ENCODE measurements at places on chromosomes 11 and 22.

DNA sequence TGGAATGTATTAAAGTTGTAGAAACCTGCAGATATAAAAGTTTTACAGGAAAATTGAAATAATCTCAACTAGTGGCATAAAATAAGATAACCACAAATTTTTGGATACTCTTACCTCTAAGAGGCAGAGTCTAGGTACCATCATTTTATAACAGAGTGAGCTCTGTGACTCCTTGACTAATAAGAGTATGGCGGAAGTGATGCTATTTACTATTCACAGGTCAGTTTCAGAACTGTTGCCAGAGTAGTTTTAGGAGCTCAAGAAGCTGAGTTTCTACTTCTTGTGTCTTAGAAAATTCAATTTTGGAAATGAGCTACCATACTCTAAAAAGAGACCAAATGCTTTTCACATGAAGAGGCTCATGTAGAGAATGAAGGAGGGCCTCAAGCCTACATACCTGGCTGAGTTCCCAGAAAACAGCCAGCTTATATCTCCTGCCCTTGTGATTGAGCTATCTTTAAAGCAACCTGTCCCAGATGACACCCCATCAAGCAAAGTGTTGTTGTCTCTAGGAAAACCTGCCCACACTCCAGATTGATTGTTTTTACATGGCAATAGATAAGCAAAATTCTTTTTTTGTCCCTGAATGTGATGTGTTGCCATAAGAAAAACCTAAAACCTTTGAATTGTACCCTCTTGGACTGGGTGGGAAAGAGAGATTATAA, 712.8 kb upstream of the CNTN5 start:
- DNase-seq: no peak
- no peaks in the 10 kb centered on the region for H3K4me1 ChIP-seq
- H3K27me3 ChIP-seq: no peaks in the 10 kb centered on the region

DNA sequence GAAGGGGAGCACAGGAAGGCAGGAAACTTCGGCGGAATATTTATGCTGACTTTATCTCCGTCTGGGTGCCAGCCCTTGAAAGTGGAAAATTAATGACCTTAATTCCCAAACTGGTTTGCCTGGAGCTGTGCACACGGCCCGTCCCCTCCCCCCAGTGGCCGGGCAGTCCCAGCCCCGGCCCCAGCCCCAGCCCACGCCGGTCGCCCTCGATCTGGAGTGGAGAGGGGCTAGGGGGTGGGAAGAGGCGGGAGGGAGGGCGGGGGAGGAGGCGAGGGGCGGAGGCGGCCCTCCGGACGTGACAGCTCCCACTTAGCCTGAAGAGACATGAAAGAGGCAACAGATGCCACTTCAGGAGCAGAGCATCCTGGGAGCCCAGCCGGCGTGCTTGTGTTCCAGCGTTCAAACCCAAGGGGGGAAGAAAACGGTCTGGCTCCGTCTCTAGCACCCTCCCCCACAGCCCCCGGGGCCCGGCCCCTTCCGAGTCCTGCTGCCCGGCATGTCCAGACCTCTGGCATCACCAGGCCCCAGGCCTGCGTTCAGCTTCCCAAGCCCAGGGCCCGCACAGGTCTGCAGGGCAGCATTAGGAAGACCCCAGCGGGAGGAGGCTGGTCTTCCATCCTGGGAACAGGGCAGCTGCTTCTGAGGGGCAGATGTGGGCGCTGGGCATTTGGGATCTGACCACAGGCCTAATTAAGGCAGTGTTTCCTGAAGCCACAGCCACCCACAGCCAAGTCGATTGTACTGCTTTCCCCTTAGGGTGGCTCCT, 20.0 kb upstream of the LMO1 start:
- peak overlapping the region; percentile 5 for H3K4me3 ChIP-seq
- H3K36me3 ChIP-seq: no peaks in the 10 kb centered on the region
- H3K27ac ChIP-seq: no peak overlapping the region
- H3K4me1 ChIP-seq: no peaks in the 10 kb centered on the region
- DNase-seq: peak; percentile 93
- no peaks in the 10 kb centered on the region for H3K27me3 ChIP-seq

GRCh38 chr11:108224366-108224765, 1.5 kb downstream of the ATM start:
- H3K4me3 ChIP-seq: peak overlapping the region; percentile 97
- no peak for DNase-seq
- H3K36me3 ChIP-seq: peaks cover 21% of the 10 kb centered on the region
- peaks cover 34% of the 10 kb centered on the region for H3K4me1 ChIP-seq
- peak overlapping the region; percentile 85 for H3K27ac ChIP-seq
- H3K27me3 ChIP-seq: no peaks in the 10 kb centered on the region

DNA sequence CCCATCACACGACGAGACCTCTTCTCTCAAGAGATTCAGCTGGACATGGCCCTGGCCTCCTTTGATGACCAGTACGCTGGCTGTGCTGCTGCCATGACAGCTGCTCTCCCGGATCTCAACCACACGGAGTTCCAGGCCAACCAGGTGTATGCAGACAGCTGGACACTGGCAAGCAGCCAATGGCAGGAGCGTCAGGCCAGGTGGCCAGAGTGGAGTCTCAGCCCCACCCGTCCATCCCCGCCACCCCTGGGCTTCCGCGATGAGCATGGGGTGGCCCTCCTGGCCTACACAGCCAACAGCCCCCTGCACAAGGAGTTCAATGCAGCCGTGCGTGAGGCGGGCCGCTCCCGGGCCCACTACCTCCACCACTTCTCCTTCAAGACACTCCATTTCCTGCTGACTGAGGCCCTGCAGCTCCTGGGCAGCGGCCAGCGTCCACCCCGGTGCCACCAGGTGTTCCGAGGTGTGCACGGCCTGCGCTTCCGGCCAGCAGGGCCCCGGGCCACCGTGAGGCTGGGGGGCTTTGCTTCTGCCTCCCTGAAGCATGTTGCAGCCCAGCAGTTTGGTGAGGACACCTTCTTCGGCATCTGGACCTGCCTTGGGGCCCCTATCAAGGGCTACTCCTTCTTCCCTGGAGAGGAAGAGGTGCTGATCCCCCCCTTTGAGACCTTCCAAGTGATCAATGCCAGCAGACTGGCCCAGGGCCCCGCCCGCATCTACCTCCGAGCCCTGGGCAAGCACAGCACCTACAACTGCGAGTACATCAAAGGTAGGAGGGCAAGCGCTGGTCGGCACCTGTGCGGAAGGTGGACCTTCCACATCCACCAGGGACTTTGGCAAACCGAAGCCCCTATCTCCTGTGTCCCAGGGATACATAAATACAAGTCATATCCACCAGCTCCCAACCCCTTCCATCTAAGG, 11.3 kb downstream of the CHRNA10 start:
- H3K27me3 ChIP-seq: no peaks in the 10 kb centered on the region
- H3K4me3 ChIP-seq: no peak overlapping the region
- H3K27ac ChIP-seq: no peak overlapping the region
- no peak for DNase-seq

DNA sequence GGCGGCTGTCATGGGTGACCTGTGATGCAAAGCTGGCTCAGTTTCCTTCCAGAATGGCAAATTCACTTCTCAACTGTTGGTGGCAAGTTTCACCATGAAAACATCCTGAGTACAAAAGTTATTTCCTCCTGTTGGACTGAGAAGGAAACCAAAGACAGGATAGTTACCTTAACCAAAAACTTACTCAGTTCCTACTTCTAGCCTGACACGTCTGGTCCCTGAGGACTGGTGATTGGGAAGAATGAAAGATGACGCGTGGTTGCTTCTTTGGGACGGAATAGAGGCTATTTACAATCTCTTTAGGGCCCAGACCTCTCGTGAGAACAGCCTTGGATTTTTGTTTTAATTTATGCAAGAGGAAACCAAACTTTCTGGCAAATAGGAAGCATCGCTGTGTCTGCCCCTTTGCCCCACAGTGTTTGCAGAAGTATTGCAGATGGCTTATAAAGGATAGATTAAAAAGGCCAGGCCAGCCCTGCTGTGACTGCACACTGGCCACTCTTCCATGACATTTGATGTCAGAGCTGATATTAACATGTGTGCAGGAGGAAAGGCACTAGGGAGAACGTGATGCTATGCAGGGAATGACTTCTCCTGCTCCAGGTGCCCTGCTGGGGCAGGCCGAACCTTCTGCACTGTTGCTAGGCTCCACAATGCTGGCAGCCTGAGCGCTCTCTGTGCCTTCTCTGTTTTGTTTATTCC, 7.6 kb downstream of the VPS26B start:
- peak overlapping the region; percentile 15 for H3K27ac ChIP-seq
- peaks cover 6% of the 10 kb centered on the region for H3K4me1 ChIP-seq
- no peaks in the 10 kb centered on the region for H3K27me3 ChIP-seq
- peak; percentile 68 for DNase-seq

GRCh38 chr11:27949951-27950738, 157.8 kb downstream of the KIF18A start:
- H3K36me3 ChIP-seq: no peaks in the 10 kb centered on the region
- H3K4me1 ChIP-seq: no peaks in the 10 kb centered on the region
- H3K27me3 ChIP-seq: no peaks in the 10 kb centered on the region

DNA sequence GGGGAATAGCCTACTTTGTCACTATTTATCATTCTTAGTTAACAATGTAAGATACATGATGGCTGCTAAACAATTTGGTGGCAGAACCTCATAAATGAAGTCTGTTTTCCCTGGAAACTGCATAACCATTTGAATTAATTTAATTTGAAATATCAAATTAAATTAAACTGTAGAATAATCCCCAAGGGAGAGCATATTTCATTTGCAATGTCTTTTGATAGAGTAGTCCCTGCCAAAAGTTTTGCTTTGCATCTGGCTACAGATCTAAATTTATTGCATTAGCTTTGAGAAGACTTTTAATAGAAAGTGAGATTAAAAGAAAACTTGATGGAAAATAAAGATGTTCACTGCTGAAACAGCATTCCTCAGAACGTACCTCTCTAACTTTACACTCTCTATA, 246.6 kb downstream of the KIRREL3 start:
- H3K4me3 ChIP-seq: no peak overlapping the region
- no peak overlapping the region for H3K27ac ChIP-seq
- no peaks in the 10 kb centered on the region for H3K36me3 ChIP-seq

GRCh38 chr22:35140879-35141745, 75.2 kb downstream of the ISX start:
- DNase-seq: peak; percentile 23
- H3K4me1 ChIP-seq: no peaks in the 10 kb centered on the region
- H3K36me3 ChIP-seq: no peaks in the 10 kb centered on the region
- H3K27ac ChIP-seq: no peak overlapping the region
- no peak overlapping the region for H3K4me3 ChIP-seq

GRCh38 chr11:12717851-12718291, 43.6 kb downstream of the TEAD1 start:
- no peak overlapping the region for H3K27ac ChIP-seq
- H3K4me1 ChIP-seq: peaks cover 56% of the 10 kb centered on the region
- no peaks in the 10 kb centered on the region for H3K27me3 ChIP-seq
- DNase-seq: no peak
- no peaks in the 10 kb centered on the region for H3K36me3 ChIP-seq

DNA sequence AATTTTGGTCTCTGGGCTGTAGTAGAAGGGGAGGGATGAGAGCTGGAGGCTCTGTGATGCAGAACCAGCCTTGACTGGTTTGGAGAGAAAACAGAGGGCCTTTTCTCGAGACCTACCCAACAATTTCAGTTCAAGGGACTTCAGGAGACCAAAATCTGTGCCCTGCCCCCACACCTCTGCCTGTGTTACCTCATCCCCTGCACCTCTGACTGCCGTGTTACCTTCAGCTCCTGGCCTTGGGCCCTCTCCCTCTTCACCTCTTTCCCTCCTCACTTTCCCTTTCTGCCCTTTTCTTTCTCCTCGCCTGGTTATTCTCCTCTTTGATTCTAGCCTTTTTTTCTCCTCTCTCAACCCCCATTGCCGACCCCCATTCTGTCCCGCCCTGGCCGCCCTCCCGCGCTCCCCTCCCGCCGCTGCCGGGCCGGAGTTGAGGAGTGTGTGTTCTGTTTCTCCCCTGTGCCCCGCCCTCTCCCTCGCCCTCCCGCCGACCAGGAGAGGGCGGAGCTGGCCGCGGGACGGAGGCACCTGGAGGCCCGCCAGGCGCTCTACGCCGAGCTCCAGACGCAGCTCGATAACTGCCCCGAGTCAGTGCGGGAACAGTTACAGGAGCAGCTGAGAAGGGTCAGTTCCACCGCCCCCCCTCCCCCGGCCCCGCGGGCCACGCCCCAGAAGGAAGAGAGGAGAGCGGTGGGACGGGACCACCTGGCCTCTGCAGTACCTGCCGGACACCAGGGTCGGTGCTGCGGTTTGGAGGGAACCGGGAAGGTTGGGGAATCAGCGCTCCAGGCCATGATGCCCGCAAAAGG, 27.2 kb downstream of the PHLDB1 start:
- H3K27me3 ChIP-seq: no peaks in the 10 kb centered on the region
- peaks cover 5% of the 10 kb centered on the region for H3K4me1 ChIP-seq
- DNase-seq: peak; percentile 69
- H3K27ac ChIP-seq: no peak overlapping the region
- H3K36me3 ChIP-seq: peaks cover 49% of the 10 kb centered on the region
- no peak overlapping the region for H3K4me3 ChIP-seq

DNA sequence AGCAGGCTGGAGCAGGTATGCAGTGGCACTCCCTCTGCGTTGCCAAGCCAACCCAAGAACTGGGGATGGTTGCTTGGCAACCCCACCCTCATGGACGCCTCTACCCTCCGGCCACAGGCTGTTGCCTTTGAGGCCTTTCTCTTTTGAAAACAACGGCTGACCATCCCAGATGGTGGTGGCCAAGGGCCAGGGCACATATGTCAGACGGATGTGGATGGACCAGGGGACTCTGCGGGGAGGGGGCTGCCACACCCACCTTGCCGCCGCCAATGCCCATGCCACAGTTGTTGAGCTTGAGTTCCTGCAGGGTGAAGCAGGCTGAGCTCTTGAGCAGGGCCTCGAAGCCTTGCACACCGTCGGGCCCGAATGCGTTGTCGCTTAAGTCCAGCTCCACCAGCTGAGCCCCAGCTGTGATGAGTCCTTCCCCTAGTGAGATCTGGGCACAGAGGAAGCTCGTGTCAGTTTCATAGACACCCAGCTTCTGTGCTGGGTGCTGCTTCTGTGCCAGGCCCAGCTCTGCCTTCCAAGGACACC, 21.5 kb downstream of the RANGAP1 start:
- no peaks in the 10 kb centered on the region for H3K4me1 ChIP-seq
- DNase-seq: no peak
- H3K36me3 ChIP-seq: peaks cover 3% of the 10 kb centered on the region

GRCh38 chr11:68010090-68011041, at the start of gene ALDH3B1:
ALDH3B1 (plus strand) TSS chr11:68010327; CDS start chr11:68015298, 4,971 bp downstream.
- no peaks in the 10 kb centered on the region for H3K27me3 ChIP-seq
- peak within 1 kb of the TSS; percentile 18 for H3K4me3 ChIP-seq
- DNase-seq: peak; percentile 52
- no peaks in the 10 kb centered on the region for H3K36me3 ChIP-seq
- H3K4me1 ChIP-seq: peaks cover 44% of the 10 kb centered on the region
- peak within 1 kb of the TSS; percentile 96 for H3K27ac ChIP-seq

DNA sequence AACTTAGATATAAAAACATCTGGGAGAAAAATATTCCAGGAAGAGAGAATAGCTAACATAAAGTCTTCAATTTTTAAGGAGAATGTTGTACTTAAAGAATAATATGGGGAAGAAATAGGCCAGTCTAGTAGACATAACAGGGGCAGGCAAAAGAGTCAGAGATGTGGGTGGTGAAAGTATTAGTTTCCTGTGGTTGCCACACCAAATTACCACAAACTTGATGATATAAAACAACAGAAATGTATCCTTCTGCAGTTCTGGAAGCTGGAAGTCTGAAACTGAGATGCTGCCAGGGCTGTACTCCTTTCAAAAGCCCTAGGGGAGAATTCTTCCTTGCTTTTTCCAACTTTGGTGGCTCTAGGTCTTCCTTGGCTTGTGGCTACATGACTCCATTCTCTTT, 1309.7 kb downstream of the LRRC4C start:
- no peak overlapping the region for H3K4me3 ChIP-seq
- no peaks in the 10 kb centered on the region for H3K36me3 ChIP-seq
- H3K27me3 ChIP-seq: no peaks in the 10 kb centered on the region
- no peak overlapping the region for H3K27ac ChIP-seq
- no peak for DNase-seq

GRCh38 chr11:102438311-102439062, 14.1 kb downstream of the TMEM123 start:
- no peaks in the 10 kb centered on the region for H3K36me3 ChIP-seq
- H3K27ac ChIP-seq: no peak overlapping the region
- no peak overlapping the region for H3K4me3 ChIP-seq
- H3K27me3 ChIP-seq: no peaks in the 10 kb centered on the region
- H3K4me1 ChIP-seq: no peaks in the 10 kb centered on the region
